LoVo (cell line): ENCODE measurements at places on chromosomes 3 and 15.

- DNase-seq: no peak
Measured at GRCh38 chr3:194856296-194856695, 170.6 kb downstream of the FAM43A start.

- DNase-seq: no peak
Measured at GRCh38 chr15:61629269-61629668, 400.2 kb upstream of the RORA start.

- DNase-seq: no peak
Measured at GRCh38 chr15:37981201-37981600, 46.8 kb downstream of the TMCO5A start.

DNA sequence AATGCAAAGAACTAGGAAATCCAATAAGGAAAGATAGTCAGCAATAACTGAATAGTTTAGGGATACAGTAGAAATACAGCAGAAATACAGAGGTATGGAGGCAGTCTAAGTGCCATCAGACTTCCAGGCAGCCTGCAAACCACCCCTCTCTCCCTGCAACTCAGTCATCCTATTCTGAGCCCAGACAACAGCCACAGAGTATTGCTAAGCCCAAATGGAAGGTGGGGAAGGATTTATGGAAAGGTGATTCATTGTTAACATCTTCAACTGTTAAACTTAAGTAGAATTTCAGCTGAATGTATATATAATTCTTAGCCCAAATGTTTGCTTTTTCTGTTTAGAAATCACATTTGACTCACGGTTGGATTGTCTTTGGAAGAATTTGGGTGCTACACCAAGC, 300.4 kb downstream of the RBMS3 start:
- no peak for DNase-seq

GRCh38 chr15:98121957-98122356, 161.5 kb downstream of the ARRDC4 start:
- DNase-seq: no peak

DNA sequence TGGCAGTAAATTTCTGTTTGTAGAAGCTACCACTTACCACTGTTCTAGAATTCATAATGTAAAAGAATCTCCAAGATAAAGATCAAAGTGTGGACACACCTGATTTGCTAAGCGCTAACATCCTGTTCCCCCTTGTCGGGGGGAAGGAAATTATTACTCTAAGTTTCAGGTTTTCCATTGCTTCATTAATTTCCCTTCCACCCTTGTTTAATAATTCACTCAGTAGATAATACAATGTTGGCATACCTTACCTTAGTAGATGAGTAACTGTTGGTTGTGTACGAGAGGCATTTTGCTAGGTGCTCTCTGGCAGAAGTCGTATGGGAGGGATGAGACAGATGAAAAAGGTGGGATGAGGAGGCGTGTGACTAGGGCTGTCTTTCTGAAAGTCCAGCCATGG, 641.2 kb upstream of the ARRDC4 start:
- DNase-seq: peak; percentile 42

DNA sequence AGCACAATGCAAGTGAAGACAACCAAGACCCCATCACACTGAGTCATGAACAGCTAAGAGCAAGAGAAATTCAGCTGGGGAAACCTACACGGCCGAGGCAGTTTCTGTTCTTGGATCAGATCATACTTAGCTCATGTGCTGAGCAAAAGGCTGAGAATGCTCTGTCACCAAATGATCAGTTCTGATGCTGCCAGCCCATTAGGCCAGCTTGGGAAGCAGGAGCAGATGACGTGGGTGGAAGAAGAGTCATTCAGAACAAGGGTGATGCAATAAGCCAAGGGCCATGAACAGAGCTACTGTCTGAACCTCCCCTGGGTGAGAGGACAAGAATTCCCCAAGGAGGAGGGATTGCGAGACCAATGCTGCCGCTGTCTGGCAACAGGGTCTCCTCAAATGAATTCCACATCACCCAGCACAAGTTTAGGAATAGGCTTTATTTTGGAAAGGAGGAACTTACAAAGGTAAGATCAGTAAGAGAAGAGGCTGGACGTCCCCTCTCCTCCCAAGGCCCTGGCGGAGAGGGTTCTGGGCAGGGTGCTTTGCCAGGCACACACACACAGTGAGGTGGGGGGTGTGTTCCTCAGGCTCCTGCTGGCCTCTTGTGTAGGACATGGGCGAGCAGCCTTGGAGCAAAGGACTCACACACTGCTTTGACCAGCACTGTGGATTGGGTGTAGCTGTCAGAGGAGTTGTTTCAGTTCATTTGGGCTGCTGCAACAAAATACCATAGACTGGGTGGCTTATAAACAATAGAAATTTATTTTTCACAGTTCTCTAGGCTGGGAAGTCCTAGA, 65.6 kb upstream of the CTXND1 start:
- no peak for DNase-seq

- no peak for DNase-seq
Measured at GRCh38 chr15:44246521-44247268, 41.8 kb upstream of the GOLM2 start.

DNA sequence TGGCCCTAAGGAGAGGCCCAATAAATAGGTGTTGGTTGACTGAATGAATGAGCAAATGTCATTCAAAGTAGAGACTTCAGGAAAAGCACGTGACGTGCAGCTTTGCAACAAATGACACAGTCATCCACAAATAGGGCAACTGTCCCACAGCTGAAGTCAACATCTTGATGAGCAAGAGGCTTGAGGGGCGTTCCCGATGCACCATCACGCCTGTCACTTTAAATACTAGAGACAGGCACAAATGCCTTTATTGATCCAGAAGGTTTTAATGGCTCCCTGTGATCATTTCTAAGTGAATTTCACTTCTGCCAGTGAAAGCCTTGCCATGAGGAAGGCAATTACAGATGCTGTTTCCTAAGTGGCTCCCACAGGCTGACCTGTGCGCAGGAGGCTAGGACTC, 43.6 kb downstream of the ABTB1 start:
- DNase-seq: no peak

DNA sequence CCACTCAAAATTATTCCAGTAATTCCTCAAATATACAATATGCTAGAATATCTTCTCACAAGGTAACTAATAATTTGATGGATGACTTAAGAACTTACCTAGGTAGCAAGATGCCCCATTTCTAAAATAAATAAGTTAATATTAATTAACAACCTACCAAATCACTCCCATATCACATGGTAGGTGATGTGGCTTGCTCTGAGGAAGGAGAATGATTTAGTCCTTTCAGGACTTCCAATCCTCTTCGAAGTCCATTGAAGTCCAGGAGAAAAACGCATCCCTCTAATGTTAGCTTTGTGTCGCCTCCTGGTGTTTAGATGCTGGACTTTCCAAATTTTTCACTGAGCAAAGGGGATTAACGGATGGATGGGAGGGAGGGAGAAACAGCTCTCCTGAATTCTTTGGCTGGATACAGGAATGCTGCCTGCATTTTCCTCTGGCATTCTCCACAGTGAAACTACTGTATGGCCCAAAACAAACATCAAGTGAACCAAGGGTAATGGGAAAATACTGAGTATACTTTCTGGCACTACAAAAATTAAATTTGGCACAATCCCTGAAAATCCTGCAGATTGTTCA, 58.6 kb downstream of the PRICKLE2 start:
- no peak for DNase-seq

GRCh38 chr3:72078676-72079368, 293.9 kb upstream of the PROK2 start:
- DNase-seq: no peak
